ENCODE measurements at places on chromosomes 16 and 17. TPM values are rescaled to one million over a fixed set of nuclear protein-coding genes. Genes with fewer than 3 reads are reported as not detected.

DNA sequence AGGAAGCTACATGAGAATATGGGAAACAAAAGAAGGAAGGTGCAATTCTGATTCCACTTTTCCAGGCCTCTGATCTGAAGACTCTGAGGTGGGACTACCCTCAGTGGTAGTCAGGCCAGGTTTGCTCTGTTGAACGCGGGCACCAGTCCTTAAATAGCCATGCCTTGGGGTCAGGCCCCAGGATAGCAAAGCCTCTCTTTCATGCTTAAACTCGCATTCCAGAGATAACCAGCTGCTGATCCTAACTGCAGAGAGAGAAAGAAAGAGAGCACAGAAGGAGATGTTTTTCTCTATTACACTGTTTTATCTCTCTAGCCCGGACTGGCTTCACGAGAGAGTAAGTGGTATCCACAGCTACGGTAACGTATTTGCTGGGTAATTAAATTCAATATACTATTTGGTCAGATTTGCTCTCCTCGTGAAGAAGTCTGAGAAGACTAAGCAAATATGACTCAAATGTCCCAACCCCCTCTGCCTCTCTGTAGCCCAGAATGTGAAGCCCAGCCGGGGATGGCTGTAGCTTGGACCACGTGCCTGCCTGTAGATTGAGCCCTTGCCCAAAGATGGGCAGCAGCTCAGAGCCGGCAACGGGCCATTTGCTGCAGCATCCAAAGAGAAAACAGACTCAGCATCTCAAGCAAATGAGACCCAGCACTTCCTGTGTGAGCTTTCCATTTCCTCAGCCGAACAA, 122.2 kb downstream of the SMG6 start:
- H3K36me3 ChIP-seq = no peaks in the 10 kb centered on the region
- H3K27ac ChIP-seq = peak overlapping the region; percentile 98
- no peak overlapping the region for H3K4me3 ChIP-seq
- peak; percentile 84 for DNase-seq
- no peaks in the 10 kb centered on the region for H3K27me3 ChIP-seq
- peaks cover 50% of the 10 kb centered on the region for H3K4me1 ChIP-seq

GRCh38 chr17:3892095-3892998, 506 bp downstream of the CAMKK1 start:
- peaks cover 22% of the 10 kb centered on the region for H3K4me1 ChIP-seq
- peak overlapping the region; percentile 88 for H3K4me3 ChIP-seq
- DNase-seq = peak; percentile 67
- H3K27me3 ChIP-seq = peaks cover 8% of the 10 kb centered on the region

- H3K4me1 ChIP-seq = peaks cover 19% of the 10 kb centered on the region
- H3K36me3 ChIP-seq = no peaks in the 10 kb centered on the region
- no peak overlapping the region for H3K27ac ChIP-seq
- DNase-seq = no peak
- H3K27me3 ChIP-seq = no peaks in the 10 kb centered on the region
- H3K4me3 ChIP-seq = no peak overlapping the region
Measured at GRCh38 chr16:78746718-78747117, 647.3 kb downstream of the WWOX start.

GRCh38 chr17:82876602-82877379, 37.0 kb upstream of the ZNF750 start:
- no peak overlapping the region for H3K27ac ChIP-seq
- no peaks in the 10 kb centered on the region for H3K27me3 ChIP-seq
- peaks cover 18% of the 10 kb centered on the region for H3K4me1 ChIP-seq
- H3K4me3 ChIP-seq = no peak overlapping the region
- DNase-seq = peak; percentile 81
- H3K36me3 ChIP-seq = no peaks in the 10 kb centered on the region

DNA sequence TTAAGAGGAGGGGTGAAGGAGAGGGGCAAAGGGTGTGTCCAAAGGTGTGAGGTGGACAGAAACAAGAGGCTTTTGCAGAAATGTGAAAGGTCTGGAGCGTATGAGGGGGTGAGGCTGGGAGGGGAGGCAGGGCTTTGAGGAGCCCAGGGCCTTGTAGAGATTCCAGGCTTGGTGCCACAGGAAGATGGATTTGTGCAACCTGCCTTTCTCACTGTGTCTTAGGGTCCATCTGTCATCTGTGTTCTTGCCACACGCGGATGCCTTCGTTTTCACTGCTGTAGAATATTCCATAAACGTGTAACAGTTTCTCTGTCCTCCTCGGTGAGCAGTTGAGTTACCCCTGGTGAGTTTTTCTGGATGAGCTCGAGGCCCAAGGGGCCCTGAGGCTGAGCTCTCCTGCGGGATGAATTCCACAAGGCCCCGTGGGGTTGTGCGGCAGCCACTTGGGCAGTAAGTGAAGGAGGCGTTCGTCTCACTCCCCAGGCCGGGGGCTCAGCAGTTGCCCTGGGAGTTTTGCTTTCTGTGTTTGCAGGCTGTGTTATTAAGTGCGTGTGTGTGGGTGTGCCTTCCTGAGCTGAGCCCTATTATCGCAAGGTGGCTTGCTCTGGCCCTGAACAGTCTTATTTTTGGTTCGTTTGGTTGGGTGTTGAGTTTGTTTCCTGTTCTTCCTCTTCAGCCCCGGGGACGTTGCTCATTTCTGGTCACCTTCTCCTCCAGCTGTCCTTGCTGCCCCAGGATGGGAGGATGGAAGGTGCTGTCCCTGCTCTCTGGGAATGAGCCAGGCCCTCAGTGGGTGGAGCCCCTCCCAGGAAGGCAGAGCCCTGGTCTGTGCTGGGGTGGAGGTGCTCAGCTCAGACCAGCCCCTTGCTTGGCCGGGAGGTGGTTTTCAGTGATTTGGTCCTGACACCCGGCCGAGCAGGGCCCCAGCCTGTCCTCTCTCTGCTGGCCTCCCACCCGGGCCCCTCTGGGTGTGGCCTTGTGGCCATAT, 28.4 kb downstream of the BAIAP2 start:
- no peaks in the 10 kb centered on the region for H3K36me3 ChIP-seq
- no peak overlapping the region for H3K27ac ChIP-seq
- no peak overlapping the region for H3K4me3 ChIP-seq
- no peak for DNase-seq

DNA sequence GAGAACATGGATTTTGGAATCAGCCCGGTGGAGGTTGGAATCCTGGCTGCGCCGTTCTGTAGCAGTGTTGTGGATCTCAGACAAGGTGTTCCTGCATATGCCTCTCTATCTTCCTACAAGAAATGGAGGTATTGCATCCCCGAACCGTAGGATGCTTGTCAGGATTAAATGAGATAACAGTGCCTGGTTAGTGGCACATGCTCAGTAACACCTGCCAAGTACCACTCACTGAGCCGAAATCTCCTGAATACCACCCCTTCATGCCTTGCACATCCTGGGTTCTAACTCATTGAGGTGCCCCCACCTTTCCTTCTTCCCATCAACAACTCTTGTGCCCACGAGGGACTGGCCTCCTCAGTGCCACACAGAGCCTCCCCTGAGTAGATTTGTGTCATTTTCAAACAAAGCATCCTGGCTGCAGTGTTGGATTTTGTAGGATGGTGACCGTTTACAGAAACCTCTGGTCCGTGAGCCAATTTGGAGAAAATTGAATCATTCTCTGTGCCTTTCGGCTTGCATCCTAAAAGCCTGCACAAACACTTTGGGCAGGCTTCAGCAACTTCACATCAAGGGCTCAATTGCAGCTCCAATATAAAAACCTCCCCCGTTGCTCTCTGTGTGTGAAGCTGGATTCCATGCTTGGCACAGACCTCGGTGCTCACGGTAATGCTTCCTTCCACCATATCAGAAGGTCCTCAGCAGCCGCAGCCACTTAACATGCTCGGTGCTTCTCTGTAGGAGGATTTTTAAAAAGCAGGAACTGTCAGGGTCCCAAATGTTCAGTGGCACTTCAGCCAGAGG, 84.2 kb downstream of the WWOX start:
- H3K4me1 ChIP-seq = no peaks in the 10 kb centered on the region
- H3K36me3 ChIP-seq = no peaks in the 10 kb centered on the region
- no peak overlapping the region for H3K27ac ChIP-seq

DNA sequence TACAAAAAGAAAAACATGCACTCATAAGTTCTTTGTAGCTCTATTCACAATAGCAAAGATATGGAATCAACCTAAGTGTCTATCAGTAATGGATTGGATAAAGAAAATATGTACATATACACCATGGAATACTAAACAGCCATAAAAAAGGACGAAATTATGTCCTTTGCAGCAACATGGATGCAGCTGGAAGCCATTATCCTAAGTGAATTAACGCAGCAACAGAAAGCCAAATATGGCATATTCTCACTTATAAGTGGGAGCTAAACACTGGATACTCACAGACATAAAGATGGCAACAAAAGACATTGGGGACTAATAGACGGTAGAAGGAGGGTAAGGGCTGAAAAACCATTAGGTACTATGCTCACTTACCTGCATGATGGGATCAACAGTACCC, 5.8 kb downstream of the CMC2 start:
- H3K4me1 ChIP-seq = peaks cover 11% of the 10 kb centered on the region
- H3K27ac ChIP-seq = no peak overlapping the region
- no peaks in the 10 kb centered on the region for H3K27me3 ChIP-seq
- H3K36me3 ChIP-seq = no peaks in the 10 kb centered on the region
- DNase-seq = no peak

- no peak overlapping the region for H3K27ac ChIP-seq
- H3K27me3 ChIP-seq = no peaks in the 10 kb centered on the region
- DNase-seq = no peak
- H3K36me3 ChIP-seq = no peaks in the 10 kb centered on the region
- H3K4me3 ChIP-seq = no peak overlapping the region
Measured at GRCh38 chr17:66948061-66948750, 16.3 kb upstream of the CACNG4 start.

DNA sequence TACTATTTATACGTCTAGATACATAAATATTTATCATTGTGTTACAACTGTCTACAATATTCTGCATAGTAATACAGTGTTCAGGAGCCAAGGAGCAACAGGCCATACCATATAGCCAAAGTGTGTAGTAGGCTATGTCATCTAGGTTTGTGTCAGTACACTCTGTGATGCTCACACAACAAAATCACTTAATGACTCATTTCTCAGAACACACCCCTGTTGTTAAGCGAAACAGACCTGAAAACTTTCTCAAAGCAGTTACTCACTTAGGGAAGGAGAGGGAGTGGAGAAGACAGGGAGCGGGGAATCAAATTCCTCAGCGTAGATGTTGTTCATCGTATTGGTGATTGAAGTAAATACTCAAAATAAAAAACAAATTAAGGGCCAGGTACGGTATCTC, 269.5 kb downstream of the STX8 start:
- peaks cover 11% of the 10 kb centered on the region for H3K4me1 ChIP-seq
- H3K27me3 ChIP-seq = no peaks in the 10 kb centered on the region
- H3K36me3 ChIP-seq = no peaks in the 10 kb centered on the region
- DNase-seq = no peak
- H3K4me3 ChIP-seq = no peak overlapping the region
- no peak overlapping the region for H3K27ac ChIP-seq

DNA sequence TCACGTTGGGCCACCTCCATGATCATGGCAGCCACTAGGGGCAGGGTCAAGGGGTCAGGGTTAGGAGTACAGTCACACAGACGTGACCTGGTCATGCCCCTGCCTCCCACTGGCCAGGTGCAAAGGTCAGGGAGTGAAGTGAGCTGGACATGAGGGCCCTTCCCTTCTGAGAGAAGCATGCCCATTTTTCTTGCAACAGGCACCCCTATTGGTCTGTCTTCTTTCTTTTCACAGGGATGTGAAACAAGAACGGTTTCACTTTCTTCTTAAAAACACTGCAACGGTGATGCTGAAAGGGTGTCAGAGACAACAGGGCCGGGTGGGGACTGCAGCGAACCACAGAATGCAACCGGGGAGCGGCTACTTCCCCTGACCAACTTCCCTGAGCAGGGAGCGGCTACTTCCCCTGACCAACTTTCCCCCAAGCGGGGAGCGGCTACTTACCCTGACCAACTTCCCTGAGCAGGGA, 52.1 kb upstream of the DOC2B start:
- no peak overlapping the region for H3K4me3 ChIP-seq
- H3K36me3 ChIP-seq = no peaks in the 10 kb centered on the region
- H3K27ac ChIP-seq = no peak overlapping the region
- no peaks in the 10 kb centered on the region for H3K27me3 ChIP-seq

DNA sequence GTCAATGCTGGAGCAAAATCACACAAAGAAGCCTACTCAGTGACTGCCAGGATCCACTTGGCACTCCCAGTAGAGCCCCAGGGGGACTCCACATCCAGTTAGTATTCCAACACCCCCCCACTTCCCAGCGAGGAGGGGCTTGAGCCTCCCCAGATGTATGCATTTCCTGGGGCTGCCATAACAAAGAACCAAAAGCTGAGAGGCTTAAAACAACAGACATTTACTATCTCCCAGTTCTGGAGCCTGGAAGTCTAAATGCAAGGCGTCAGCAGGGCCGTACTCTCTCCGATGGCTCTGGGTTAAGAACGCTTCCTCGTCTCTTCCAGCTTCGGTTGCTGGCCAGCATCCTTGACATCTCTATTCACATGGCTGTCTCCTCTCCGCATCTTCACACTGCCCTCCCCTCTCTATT, 23.0 kb upstream of the GNA13 start:
- no peak for DNase-seq
- H3K4me1 ChIP-seq = peaks cover 6% of the 10 kb centered on the region
- H3K4me3 ChIP-seq = no peak overlapping the region
- no peaks in the 10 kb centered on the region for H3K27me3 ChIP-seq
- no peaks in the 10 kb centered on the region for H3K36me3 ChIP-seq

- H3K27me3 ChIP-seq = no peaks in the 10 kb centered on the region
- no peaks in the 10 kb centered on the region for H3K4me1 ChIP-seq
- DNase-seq = no peak
- H3K36me3 ChIP-seq = no peaks in the 10 kb centered on the region
- no peak overlapping the region for H3K4me3 ChIP-seq
Measured at GRCh38 chr16:13245713-13246377, 344.4 kb downstream of the SHISA9 start.

DNA sequence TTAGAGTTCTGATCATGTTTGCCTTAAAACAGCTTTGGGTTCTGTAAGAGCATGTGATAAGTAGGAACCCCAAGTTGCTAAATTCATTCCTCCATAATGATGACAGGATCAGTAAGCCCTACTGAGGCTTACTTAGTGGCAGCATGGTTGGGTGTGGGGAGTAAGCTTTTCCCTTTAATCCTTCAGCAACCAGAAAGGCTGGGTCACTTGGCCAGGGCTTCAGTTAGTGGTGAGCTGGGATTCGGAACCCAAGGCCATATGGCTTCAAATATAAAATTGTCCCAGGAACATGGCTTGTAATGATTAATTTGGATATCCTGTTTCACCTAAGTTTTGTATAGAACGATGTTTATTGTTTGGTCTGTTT, 850 bp downstream of the GINS3 start:
- H3K4me1 ChIP-seq = no peaks in the 10 kb centered on the region
- peak; percentile 29 for DNase-seq
- no peaks in the 10 kb centered on the region for H3K36me3 ChIP-seq
- H3K4me3 ChIP-seq = peak overlapping the region; percentile 72

The TUBD1 gene
- total RNA-seq = 9.0 TPM

The KCNH6 gene
- total RNA-seq = 0.06 TPM

The CDH16 gene
- total RNA-seq = 0.07 TPM

The G6PC1 gene
- total RNA-seq = not detected

The KCNJ18 gene
- total RNA-seq = not detected

The KARS1 gene
- 106 TPM for total RNA-seq

The EME1 gene
- 13.4 TPM for total RNA-seq

The CRHR1 gene
- 0.86 TPM for total RNA-seq

Measured in cardiac muscle cell (in vitro differentiated cells and primary cell).